ENCODE measurements at places on chromosomes 6 and 20.
A peak's percentile ranks its signal among the peaks of the same experiment; 100 is the strongest.

GRCh38 chr6:129493354-129493902 lies 216.5 kb downstream of the ARHGAP18 start:
- no peak for DNase-seq

- no peak for DNase-seq
Observed at GRCh38 chr20:38504368-38505090, 31.9 kb downstream of the RALGAPB start.

GRCh38 chr20:61775423-61775822 lies 290.3 kb downstream of the TAF4 start:
- DNase-seq, result no peak

DNA sequence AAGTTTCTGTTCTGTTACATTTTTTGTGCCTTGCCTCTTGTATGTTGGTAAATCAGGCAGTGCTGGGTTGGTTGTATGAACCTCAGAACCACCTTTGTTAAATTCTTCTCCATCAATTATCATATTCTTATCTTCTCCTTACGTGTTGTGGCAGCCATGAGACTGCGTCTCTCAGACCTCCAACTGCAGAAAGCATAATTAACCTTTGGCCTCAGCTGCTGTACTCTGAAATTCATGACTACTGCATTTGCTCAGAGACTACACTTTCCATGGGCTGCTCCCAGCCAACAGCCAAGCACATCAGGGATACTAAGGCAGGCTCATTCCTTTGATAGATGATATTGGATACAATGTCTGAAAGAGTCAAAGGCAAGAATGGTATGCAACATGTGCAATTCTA lies 15.1 kb upstream of the SNX3 start:
- DNase-seq, result no peak

DNA sequence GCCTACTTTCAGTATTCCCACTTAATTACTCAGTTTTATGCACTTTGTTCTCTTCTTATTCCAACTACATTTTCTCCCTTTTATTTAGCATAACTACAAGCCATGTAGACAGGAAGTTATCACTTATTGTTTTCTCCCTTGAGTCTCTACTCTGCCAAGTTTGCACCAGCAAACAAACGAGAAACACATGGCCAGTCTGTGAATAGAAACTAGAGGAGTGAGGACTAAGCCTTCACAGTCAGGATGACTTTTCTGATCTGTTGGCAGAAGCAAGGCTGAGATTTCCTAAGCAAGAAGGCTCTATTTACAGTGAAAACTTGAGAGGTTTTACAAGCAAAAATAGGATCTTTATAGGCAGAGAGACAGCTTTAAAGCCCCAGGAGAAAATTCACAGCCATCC lies 69.8 kb upstream of the TINAG start:
- peak; percentile 56 for DNase-seq

- DNase-seq, result no peak
Observed at GRCh38 chr6:36252005-36252404, 17.9 kb upstream of the PNPLA1 start.

GRCh38 chr6:18533793-18534192 lies 146.6 kb downstream of the RNF144B start:
- DNase-seq, result no peak

DNA sequence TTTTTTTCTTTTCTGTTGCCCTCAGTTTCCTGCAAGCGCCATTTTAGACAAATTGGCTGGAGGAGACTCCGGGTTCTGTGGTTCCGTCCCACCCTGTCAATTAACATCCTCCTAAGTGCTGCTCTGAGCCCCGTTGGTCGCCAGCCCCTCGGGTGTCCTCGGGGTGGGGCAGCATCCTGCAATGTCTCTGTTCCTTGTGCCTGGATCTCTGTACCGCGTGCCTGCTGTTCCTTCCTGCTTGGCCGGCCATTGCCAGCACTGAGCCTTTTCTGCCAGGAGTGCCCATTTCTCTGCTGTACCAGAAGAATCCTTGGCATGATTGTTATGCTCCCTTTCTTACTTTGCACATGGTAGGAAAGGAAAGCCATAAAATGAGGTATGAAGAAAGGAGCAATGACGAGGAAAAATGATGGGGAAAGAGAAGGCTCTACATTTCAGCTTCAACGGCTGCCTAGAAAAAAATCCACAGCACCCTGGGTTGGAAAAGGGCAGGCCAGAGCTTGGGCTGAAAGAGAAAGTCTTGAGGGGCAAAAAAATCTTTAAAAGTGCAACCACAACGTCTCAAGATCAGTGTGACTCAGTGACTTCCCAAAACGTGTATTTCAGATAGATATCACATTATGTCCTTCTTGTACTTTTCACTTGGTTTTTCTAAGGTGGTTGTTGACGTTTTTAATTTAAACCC lies 256.7 kb downstream of the CLIC5 start:
- no peak for DNase-seq

- DNase-seq, result no peak
Observed at GRCh38 chr6:47203266-47203937, 106.3 kb downstream of the TNFRSF21 start.

DNA sequence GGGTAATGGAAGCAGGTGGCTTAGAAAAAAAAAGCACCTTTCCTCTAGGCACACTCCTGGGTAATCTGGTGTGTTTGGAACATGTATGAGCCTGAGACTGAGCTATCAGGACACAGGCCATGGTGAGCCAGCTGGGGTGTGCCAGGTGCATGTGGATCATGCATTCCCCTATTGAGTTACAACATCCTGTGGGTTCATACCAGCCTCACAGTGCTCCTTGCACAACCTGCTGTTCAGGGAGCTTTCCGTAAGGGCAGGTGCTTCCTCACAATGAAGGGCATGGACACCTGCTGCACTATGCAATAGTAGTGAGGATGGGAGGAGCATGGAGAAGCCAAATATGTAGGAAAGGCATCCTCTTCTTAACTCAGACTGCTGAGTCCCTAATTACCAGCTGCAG lies 197.2 kb upstream of the SUPT3H start:
- no peak for DNase-seq
